AG04449 (cell line): ENCODE measurements at places on chromosomes 5 and 9.

GRCh38 chr9:130351343-130351742 is 85.8 kb downstream of the HMCN2 start:
- DNase-seq, result no peak

DNA sequence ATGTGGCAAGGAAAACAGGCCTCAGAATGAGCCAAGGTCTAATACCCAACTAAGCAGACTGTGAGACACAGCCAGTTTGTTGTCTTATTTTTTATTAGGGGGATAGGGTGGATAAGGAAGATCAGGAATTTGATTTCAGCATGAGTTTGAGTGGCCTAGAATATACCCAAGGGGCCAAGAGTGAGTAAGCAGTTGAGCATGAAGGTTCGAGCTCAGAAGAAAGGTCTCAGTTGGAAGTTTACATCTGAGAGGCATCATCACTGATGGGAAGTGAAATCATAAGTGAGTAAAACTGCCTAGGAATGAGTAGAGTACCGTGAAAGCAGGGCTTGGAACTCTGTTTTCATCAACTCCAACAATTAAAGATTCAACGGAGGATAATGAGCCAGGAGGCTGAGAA is 12.6 kb downstream of the PSMD5 start:
- DNase-seq, result no peak

DNA sequence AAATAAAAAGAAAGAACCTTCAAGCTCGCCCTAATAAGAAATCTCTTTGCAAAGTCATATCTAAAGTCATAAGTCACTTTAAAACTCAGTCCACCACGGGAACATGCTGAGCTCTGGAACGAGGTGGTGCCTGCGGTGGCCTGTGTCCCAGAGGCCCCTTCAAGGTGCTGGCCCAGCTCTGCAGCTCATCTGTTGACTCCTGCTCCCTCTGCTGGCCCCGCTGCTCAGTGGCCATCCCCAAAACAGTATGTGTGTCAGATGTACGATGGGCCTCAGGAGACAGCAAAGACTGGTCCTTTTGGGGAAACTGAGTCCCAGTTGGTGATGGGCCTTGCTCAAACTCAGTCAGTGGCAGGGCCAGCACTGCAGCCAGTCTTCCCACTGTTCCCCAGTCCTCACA is 22.8 kb upstream of the FOXB2 start:
- no peak for DNase-seq

DNA sequence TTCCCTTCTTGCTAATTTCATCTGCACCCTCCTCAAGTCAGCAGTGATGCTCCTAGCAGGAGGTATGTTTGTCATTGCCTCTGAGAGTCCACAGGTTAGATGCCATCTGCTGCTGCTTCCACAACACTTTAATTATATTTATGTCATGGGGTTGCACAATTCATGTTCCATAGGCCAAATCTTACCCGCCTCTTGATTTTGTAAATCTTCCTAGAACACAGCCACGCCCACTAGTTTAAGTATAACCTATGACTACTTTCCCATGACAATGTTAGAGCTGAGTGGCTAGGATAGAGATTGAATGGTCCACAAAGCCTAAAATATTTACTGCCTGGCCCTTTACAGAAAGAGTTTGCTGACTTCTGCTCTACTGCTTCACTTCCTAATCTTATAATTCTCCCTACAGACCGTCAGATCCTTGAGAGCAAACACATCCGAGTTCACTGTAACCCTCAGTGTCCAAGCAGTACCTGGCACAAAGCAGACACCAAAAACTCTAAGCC is 21.1 kb downstream of the LIFR start:
- no peak for DNase-seq

- no peak for DNase-seq
Measured at GRCh38 chr9:18888290-18888689, 144.7 kb downstream of the SAXO1 start.

DNA sequence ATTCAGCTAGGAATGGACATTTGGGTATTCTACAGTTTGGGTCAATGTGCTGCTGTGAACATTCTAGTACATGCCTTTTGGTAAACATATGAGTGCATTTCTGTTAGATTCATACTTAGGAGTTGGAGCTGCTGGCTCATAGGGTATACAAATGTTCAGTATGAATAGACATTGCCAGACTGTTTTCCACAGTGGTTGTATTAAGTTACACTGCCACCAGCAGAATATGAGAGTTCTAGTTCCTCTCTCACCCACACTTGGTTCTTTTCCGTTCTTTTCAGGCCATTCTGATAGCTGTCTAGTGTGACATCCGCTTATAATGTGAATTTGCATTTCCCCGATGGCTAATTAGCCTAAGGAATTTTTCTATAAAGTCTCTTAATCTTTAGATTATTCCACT is 25.0 kb downstream of the STOM start:
- no peak for DNase-seq

GRCh38 chr5:150485693-150486401 is 22.1 kb upstream of the NDST1 start:
- DNase-seq, result no peak

- DNase-seq, result no peak
Measured at GRCh38 chr5:72555871-72556270, 48.7 kb upstream of the ZNF366 start.

- DNase-seq, result no peak
Measured at GRCh38 chr5:122607818-122608217, 167.1 kb upstream of the SNX2 start.

- DNase-seq, result no peak
Measured at GRCh38 chr5:32539981-32540845, 45.1 kb upstream of the SUB1 start.

DNA sequence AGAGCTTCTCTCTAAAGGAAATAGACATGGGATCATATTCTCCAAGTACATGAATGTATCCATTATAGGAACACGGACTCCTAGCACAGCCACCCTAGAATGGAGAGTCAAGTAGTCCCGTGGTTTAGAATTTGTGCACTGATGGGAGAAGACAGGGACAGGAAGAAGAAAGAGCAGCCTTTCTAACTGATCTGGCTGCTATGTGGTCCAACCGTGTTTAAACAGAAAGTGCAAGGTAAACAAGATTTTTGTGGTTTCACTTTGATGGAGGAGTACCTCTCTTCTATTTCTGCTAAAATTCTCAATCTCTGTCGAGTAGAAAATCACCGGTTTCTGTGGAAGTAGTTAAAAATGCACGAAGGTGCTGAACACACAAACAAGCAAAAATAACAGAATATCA is 171.3 kb downstream of the ST8SIA4 start:
- no peak for DNase-seq

DNA sequence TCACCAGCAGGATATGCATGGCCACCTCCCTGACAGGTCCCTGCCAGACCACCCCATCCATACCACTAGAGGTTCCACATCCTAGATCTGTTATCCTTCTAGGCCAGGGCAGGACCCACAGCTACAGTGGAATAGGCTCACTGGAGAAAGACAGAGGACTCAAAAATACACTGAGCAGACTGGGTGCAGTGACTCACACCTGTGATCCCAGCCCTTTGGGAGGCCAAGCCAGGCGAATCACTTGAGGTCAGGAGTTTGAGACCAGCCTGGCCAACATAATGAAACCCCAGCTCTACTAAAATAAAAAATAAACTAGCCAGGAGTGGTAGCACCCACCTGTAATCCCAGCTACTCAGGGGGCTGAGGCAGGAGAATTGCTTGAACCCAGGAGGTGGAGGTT is 56.5 kb upstream of the TESK1 start:
- no peak for DNase-seq

GRCh38 chr9:136086213-136086881 is 8.7 kb downstream of the NACC2 start:
- DNase-seq, result no peak

DNA sequence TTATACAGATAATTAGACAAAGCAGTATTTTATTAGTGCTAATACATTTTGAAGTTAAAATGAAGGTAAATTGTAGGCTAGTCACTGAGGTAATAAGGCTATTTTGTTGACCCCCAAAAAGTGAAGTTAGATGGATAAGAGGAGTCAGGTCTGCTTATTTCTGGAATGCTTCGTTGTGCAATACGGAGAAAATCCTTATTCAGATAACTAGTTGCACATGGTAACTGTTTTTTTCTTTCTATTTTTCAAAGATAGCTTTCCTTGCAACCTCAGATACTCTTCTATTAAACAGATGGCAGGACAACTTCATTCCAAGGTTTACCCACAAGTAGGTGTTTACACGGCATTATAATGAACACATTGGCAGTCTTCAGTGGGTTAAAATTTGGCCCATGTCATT is 101.1 kb downstream of the TMEM174 start:
- no peak for DNase-seq

DNA sequence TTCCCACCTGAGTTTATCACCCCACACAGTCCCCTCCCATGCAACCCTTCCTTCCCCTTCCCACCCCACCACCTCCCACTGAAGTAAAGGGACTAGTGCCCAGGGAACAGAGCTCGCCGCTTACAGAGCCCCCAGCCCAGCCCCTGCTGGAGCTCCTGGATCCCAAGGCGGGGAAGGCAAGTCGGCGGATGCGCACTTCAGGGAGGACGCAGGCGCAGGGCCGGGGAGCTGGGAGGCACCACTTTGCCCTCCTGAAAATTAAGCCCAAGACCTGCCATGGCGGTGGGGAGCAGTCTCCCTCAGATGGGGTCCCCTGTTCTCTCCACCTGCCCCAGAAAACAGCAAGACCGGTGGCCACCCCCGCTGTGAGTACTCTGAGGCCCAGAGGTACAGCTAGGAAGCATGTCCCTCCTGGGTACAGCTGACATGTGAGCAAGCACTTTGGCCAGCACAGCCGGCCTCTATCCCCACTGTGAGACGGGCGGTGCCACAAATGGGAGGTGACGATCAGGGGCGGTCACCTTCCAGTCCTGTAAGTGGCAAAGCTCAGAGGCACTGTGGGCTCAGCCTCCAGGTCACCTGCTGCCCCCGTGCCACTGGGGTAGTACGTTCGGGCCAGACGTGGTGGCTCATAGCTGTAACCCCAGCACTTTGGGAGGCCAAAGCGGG is 45.9 kb downstream of the COL23A1 start:
- DNase-seq, result no peak

DNA sequence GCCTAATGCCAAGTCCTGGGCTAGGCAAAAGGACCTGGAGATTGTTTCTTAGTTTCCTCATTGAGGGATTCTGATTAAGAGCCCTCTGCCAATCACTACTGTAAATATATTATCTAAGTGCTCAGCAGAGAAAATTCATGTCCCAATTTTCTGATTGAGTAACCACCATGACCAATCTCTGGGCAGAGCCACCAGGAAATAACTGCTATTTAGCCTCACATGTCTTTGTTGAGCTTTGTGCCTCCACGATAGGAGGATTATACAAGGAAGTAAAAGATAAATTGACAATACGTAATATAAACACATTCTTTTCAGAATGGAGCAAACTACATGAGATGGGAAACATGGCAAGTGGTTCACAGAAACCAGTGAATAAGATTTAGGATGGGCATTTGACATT is 396.1 kb upstream of the PAPPA start:
- no peak for DNase-seq

DNA sequence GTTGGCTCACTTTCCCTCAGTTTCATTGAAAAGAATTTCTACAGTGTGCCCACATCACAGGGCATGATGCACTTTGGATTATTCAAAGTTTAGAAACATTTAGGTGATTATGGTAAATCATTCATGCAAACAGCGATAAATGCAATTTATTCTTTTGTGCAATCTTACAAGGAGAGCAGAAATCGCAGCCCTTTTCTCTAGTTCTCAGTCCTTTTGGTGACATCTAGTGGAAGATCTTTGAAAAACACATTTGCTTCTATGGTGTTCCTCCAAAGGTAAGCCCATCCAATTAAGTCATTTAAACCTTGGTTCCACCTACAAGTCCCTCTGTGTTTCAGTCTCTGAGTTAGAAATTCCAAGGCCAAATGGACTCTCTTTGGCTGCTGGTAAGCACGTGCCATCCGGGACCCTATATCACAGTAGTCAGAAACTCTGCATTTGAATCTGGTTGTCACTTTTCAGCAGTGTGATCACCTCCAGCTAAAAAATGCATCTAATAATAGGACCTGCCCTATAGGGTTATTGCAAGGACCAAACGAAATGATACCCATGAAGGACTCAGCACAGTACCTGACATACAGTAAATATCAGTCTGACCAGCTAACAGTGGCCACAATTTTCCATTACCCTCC is 66.4 kb downstream of the MACROH2A1 start:
- no peak for DNase-seq

DNA sequence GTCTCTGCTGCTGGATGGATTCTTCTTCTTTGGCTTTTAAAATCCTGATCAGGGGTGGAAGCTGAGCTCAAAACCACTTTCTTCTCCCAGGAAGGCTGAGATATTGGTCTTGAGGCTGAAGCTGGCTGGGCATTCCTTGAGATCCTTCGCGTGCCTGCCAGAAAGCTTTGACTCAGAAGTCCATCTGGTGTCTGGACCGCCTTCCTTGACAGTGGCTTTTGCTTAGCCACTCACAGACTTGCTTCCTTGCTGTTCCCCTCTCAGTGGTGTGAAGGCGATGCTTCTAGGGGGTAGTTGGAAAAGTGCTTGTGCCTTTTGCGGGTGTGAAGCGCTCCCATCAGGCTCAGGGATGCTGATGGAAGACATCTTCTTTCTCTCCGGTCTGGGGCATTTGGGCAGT is 45.9 kb downstream of the RGS3 start:
- DNase-seq, result peak; percentile 34

DNA sequence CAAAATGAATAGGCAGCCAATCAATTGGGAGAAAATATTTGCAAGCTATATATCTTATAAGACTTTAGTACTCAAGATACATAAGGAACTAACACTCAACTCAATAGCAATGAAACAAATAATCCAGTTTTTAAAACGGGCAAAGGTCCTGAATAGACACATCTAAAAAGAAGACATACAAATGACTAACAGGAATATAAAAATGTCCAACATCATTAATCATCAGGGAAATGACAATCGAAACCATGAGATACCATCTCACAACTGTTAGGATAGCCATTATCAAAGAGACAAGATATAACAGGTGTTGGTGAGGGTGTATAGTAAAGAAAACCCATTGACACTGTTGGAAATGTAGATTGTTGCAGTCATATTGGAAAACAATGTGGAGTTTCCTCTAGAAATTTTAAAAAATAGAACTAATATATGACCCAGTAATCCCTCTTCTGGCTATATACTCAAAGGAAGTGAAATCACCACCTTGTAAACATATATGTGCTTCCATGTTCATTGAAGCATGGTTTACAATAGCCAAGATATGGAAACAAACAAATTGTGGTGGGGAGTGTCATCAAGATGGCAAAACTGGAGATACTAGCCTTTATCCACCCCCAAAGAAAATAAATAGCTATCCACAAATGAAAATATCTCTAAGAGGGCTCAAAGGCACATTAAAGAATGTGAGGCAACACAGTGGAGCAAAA is 13.9 kb upstream of the BTNL3 start:
- no peak for DNase-seq

DNA sequence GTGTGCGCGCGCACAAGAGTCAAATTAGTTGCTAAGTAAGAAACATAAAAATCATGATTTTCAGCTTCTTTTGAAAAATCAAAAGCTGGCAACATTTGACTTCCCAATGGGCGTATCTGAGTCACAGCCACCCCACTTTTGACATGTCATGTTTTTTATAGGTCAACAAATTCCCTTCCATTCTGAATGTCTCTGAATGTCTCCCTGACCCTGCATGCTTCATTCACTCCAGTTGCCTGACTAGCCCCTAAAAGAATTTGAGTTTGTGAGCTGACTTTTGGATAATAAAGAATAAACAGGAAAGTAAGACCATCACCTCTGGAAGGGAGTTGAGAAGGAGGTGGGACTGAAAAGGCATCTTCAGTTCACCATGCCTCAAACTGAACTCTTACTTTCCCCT is 20.2 kb upstream of the GLIS3 start:
- DNase-seq, result no peak
